Caki2 (cell line): ENCODE measurements at places on chromosomes 16 and 17. TPM values are rescaled to one million over a fixed set of nuclear protein-coding genes. Genes with fewer than 3 reads are reported as not detected.

Gene G6PC1
- total RNA-seq = not detected in 2 replicates

Gene RCVRN
- not detected in 2 replicates for total RNA-seq

Gene CCL5
- total RNA-seq = 16.0 and 21.5 TPM in 2 replicates

Gene GAS2L2
- total RNA-seq = not detected in 2 replicates

Gene MYH3
- total RNA-seq = 0.03 TPM in 1 of 2 replicates, not detected in the other

Gene ADCY9
- 7.8 and 26.1 TPM in 2 replicates for total RNA-seq

Gene KCNJ12
- total RNA-seq = 0.07 TPM in 1 of 2 replicates, not detected in the other

Gene C16orf46
- 11.3 TPM in 1 of 2 replicates, not detected in the other for total RNA-seq

Gene ADGRG1
- total RNA-seq = 32.2 and 37.7 TPM in 2 replicates

Gene ADAD2
- total RNA-seq = not detected in 2 replicates

Gene KRTAP1-1
- total RNA-seq = not detected in 2 replicates

Gene CTRB1
- not detected in 2 replicates for total RNA-seq

Gene EPOP
- total RNA-seq = 14.1 and 20.4 TPM in 2 replicates

Gene CACNG5
- total RNA-seq = not detected in 2 replicates

Gene RAB26
- total RNA-seq = 8.9 and 9.5 TPM in 2 replicates

Gene LAT
- total RNA-seq = 48.8 and 51.3 TPM in 2 replicates
